Activated CD4-positive, alpha-beta T cell treated with anti-CD3 and anti-CD28 coated beads, Interleukin-2, amount 50 U/mL, for 48 hours (primary cell): ENCODE measurements at places on chromosomes 2 and 18.

DNA sequence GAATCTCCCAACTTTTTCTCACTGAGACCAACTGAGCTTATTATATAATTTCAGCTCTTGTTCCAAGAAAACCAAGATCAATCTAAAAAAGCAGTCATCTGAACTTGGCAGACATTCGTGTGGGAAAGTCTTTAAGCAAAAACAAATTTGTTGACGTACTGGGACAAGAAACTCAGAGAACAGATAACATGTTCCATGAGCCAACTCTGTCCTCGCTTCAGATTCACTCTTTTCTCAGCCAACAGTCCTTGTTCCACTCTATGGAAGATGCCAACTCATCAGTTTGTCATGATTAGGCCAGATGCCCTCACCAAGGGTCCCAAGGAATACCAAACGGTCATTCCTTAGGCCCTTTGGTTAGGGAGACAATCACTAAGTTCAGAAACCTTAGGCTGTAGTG, 224.2 kb upstream of the CTAGE1 start:
- no peak for DNase-seq

GRCh38 chr18:12478269-12479047, 70.7 kb downstream of the PRELID3A start:
- no peak for DNase-seq

DNA sequence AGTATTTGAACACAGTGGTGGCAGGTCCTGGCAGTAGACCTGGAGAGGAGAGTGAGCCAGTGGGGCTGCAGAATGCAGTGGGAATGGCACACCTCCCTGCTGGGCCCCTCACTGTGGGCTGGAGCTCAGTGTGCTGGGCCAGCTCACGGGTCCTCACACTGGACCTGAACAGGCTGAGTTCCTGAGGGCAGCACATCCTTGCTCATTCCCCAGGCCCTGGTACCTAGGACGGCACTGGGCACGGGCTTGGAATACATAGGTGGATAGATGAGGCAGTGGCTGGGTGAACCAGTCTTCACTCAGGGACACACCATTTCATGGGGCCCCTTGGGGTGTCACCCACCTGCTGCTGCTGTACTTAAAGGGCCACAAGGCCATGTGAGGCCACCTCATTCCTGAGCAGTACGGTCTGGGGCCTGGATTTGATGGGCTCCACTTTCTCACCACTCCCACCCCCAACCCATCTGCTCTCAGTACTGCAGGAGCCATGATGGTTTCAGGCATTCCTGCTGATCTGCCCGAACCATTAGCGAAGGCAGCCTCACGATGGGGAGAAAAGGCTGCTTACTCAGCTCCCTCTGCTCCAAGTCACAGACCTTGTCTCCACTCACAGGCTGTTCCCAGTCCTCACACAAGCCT, 4.2 kb downstream of the TMEM177 start:
- no peak for DNase-seq

- no peak for DNase-seq
Measured at GRCh38 chr2:239723486-239724193, 301.5 kb downstream of the NDUFA10 start.

DNA sequence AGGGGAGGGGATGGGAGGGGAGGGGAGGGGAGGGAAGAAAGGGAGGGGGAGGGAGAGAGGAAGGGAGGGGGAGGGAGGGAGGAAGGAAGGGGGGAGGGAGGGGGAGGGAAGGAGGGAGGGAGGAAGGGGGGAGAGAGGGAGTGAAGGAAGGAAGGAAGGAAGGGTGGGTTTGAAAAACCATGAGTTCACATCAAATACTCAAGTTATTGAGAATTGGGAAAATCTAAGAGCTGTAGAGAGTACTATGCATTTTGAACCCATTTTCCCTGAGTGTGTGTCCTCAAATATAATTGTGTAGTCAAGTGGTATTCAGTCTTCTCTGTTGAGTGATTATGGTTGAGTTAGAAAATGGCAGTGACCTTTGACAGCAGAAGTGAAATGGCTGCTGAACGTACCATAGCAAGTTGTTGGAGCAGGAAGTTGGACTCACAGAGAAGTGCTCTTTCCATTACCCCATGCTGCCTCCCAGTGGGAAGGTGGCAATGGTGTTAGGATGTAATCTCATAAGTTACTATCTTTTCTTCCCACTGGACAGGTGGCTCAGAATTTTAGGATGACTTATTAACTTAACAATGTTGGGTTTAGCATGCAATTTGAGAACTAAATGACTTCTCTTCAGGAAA, 214.6 kb downstream of the SETBP1 start:
- peak; percentile 55 for DNase-seq

DNA sequence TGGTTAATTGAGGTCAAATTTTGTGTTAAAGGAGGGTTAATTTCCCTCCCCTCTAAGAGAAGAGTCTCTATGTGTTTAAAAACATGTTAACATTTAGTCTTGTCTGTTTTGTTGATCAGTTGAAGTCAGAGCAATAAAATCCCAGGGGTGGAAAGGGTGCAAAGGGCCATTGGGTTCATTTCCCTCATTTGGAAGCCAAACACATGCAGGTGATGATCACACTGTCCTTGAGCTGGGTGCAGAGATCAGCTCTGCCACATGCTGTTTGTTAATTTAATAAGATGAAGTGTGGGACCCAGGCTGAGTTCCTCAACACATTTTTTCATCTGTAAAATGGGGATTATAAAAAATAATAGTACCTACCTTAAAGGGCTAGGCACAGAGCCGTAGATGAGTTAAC, 260.9 kb downstream of the LPIN1 start:
- DNase-seq: no peak

- DNase-seq: no peak
Measured at GRCh38 chr2:15706986-15707632, 115.4 kb downstream of the DDX1 start.
